ENCODE measurements at places on chromosomes 7 and 10.

DNA sequence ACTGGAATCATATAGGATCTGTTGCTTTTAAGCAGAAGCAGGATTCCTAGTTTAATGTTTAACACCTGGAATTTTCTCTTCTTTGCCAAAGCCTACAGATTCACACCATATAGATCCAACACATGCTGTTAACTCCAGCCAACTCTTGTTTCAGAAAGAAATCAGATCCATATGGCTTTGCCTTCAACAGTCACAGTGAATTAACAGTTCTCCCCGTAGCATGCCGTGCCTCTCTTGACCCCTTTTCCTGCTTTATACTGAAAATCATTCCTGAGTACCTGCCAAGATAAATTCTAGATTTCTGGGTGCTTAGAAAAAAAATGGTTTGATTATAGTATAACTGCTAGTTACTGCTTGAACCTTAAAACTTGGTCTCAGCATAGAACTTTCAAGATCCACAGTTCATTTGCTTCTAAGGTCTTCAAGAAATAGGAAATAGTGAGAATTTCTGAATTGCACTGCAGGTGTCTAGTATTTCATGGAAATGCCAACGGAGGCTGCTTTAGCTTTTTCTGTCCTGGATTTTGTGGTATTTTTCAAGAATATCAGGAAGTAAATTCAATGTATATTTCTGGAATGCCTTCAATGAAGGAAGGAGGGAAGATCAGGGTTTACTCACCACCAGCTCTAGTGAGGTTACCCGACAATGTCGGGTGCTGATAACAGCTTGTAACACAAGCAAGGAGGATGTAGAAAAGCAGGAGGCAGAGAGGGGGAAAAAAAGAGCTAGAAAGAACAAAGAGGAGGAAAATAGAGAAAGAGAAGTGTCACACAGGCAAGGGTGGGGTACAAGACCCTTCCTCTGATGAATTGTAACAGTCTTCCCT lies 6.6 kb downstream of the AASS start:
- DNase-seq: no peak

GRCh38 chr10:112981553-112981952 lies 31.5 kb downstream of the TCF7L2 start:
- DNase-seq: no peak

DNA sequence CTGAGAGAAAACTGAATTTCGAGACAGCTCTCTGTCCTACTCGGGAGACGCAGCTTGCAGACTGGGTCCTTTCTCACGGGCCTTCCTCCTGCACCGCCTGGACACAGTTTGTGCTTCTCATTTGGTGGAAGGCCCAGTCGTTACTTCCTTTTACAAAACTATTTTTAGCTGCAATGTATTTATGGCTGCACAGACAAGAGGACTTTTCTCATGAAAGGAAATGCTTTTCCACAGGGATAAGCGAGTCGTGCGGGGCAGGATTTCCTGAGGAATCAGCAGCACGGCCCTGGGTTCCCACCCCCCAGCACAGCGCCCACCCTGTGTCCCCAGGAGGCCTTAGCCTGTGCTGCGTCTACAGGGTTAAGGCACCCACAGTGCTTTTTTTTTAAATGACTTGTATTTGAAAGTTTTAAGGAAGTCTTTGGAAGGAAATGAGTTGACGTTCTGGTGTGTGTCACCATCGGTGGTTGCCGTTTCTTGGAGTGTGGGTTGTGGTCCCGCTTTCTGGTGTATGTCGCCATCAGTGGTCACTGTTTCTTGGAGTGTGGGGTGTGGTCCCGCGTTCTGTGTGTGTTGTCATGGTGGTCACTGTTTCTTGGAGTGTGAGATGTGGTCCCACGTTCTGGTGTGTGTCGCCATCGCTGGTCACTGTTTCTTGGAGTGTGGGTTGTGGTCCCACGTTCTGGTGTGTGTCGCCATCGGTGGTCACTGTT lies 50.9 kb downstream of the INPP5A start:
- DNase-seq: no peak

- DNase-seq: no peak
Measured at GRCh38 chr10:26502986-26503385, 64.8 kb downstream of the APBB1IP start.

DNA sequence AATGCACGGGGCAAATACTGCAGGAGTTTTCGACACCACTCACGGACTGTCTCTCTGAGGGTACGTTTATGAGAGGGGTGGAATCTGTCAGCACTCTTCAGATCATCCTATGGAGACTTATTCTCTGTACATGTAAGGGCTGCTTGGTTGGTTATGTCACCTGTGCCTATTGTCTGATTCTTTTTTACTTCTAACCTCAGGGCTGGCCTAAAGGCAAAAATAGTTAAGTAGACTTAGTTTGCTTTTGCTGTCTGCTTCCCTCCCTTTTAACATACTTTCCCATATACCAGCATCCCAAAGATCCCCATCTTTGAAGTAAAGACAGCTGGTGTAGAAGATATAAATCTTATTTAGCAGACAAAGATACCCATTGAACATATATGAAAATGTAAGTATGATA lies 105.9 kb downstream of the PRKG1 start:
- DNase-seq: no peak

- no peak for DNase-seq
Measured at GRCh38 chr10:69458430-69459100, 7.3 kb downstream of the TSPAN15 start.

GRCh38 chr7:27863880-27864279 lies 123.9 kb downstream of the TAX1BP1 start:
- DNase-seq: no peak

DNA sequence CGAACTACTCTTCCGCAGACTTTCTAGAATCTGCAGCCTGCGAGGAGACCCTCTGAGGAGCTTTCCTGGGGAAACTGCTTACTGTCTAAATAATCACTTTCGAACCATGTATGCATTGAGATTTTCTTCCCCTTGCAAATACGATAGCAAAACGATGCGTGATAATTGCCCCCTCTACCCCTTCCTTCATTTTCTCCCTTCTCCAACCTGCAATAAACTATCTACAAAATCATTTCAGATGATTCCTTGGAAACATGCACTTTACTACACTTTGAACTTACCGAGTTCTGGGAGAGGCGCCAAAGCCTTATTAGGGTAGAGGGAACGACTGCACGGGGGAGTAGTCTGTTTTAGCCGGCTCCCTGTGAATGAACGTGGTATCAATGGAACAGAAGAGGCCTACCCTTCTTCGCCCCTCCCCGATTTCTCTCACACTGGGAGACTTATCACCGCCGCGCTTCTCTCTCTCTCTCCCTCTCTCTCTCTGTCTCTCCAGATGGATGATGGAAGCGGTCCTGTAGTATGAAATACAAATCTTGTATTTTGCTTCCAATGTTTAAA lies at the start of gene FGFBP3:
FGFBP3 (minus strand) TSS at position 370 of the 561 bp plus-strand sequence. CDS start 517 bp downstream, outside the sequence.
- DNase-seq: no peak

All from mesenteric fat pad (tissue), 1 donor.